ENCODE measurements at places on chromosomes 12 and 14. TPM values are rescaled to one million over a fixed set of nuclear protein-coding genes. Genes with fewer than 3 reads are reported as not detected.
A peak's percentile ranks its signal among the peaks of the same experiment; 100 is the strongest.

- peaks cover 19% of the 10 kb centered on the region for H3K36me3 ChIP-seq
- no peaks in the 10 kb centered on the region for H3K27me3 ChIP-seq
- H3K4me3 ChIP-seq: peak overlapping the region; percentile 96
- peaks cover 58% of the 10 kb centered on the region for H3K4me1 ChIP-seq
Measured at GRCh38 chr14:68794851-68795596, 2.2 kb upstream of the ZFP36L1 start.

DNA sequence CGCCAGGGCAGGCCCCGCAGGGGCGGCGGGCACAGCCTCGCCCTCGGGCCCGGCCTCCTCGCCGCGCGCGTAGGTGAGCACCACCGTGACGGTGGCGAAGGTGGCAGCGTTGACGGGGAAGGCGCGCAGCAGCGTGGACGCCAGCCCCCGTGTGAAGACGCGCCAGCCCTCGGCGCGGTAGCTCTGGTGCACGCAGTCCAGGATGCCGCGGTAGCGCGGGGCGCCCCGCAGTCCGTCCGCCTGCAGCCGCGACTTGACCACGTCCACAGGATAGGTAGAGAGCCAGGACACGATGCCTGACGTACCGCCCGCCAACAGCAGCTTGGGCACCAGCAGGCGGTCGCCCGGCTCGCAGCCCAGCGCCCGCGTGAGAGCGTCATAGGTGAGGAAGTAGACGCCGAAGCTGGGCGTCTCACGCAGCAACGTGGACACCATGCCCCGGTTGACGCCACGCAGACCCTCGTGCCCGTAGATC lies 13.9 kb downstream of the SLC25A29 start:
- DNase-seq: no peak
- no peak overlapping the region for H3K27ac ChIP-seq
- no peaks in the 10 kb centered on the region for H3K4me1 ChIP-seq
- no peak overlapping the region for H3K4me3 ChIP-seq
- H3K36me3 ChIP-seq: no peaks in the 10 kb centered on the region

DNA sequence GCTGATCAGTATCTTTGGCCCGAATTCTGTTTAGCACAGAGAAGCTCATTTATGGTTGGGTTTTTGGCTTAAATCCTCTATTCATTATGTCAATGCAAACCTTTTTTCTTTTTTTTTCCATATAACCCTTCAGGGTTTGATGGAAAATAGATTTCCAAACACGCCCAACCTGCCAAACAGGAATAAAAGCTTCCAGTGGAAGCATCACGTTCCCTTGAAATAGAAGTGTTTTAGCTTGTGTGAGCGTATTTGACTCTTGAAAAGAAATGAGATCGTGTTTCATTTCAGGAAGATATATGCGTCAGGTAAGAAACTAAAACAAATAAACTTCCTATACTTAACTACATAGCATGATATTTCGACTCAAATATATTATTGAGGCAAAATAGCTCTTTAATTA lies at the start of gene PIK3C2G:
PIK3C2G (plus strand) TSS at position 246 of the 400 bp plus-strand sequence. CDS start 20,564 bp downstream, outside the sequence.
- H3K4me1 ChIP-seq: no peaks in the 10 kb centered on the region
- DNase-seq: no peak
- no peaks in the 10 kb centered on the region for H3K36me3 ChIP-seq

- H3K36me3 ChIP-seq: no peaks in the 10 kb centered on the region
- H3K4me1 ChIP-seq: peaks cover 12% of the 10 kb centered on the region
- H3K27ac ChIP-seq: no peak overlapping the region
- DNase-seq: no peak
- H3K27me3 ChIP-seq: peaks cover 39% of the 10 kb centered on the region
Measured at GRCh38 chr14:77187649-77188012, 6.0 kb downstream of the TMEM63C start.

DNA sequence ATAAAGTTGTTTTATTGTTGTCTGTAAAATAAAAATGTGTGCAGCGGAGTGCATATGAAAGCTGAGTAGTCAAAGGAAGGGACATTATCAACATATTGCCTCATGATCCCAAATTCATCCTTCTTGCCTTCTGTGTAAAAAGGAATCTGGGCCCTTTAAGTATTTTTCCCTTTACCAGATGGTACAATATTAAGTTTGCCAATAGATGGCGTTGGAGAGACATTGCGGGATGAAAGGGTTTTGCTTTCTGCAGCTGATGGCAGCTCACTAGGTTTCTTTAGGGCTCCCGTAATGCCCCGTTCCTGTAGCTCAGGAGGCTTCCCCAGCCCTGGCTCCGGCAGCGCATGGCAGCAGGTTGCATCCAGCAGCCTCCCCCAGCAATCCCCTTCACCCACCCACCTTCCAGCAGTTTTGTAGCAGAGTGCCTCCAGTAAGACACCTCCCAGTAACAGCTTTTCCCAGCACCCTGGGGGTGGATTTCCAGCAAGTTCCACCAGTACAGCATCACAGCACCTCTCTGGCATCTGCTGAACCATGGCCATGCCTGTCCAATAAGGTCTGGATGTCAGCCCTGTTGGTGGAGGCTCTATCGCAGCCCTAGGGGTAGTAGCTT lies 354.4 kb downstream of the MED13L start:
- no peaks in the 10 kb centered on the region for H3K36me3 ChIP-seq
- H3K27me3 ChIP-seq: peaks cover 34% of the 10 kb centered on the region
- H3K27ac ChIP-seq: no peak overlapping the region

GRCh38 chr14:59997449-59997848 lies 77.5 kb downstream of the LRRC9 start:
- H3K27ac ChIP-seq: no peak overlapping the region
- H3K4me3 ChIP-seq: no peak overlapping the region
- DNase-seq: no peak

GRCh38 chr12:102479099-102479885 lies 1.1 kb downstream of the IGF1 start:
- H3K27ac ChIP-seq: no peak overlapping the region
- DNase-seq: peak; percentile 15
- peaks cover 12% of the 10 kb centered on the region for H3K27me3 ChIP-seq
- no peaks in the 10 kb centered on the region for H3K36me3 ChIP-seq
- H3K4me3 ChIP-seq: no peak overlapping the region

The LMO3 gene
- not detected for total RNA-seq

The KRT82 gene
- not detected for total RNA-seq

The TRIM9 gene
- total RNA-seq: 1.4 TPM

The PRIMA1 gene
- total RNA-seq: not detected

Data from activated T-cell treated with anti-CD3 and anti-CD28 coated beads, Interleukin-2, amount 50 U/mL, for 72 hours (primary cell).